NCI-H2029 treated with DMSO at 0.1 percent for 48 hours (cell line): ENCODE measurements at places on chromosomes 3 and 15.

DNA sequence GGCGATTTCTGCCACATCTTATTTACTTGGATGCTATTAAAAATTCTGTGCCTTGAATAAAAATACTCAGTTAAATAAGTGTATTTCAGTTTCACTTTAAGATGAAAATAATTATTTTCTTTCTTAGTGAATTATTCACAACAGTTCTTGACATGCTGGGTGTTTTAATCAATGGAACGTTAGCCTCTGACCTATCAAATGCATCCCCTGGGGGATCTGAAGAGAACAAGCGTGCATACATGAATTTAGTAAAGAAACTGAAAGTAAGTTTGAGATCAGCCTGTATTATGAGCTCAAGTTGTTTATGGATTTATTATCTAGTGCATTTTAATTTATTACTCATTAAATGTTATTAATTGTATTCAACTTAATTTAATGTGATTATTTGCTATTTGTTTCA is 597 bp downstream of the P2RY12 start:
- no peak for DNase-seq

DNA sequence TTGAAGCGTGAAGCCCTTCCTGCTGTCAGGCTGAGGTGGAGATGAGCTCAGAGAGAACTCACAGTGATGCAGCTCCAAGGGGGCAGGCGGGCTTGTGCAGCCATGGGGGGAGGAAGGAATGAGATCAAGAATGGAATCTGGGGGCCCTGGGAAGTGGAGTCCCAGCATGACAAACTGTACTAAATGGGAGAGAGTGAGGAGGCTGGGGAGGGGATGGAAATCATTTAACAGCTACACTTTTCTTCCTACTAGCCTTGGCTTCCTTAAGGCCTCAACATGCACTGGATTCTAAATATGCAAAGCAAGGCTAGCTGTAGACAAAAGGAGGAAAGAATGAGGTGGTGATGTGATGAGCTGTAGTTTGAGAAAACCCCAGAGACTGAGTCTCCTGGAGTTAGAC is 133.9 kb downstream of the EEFSEC start:
- no peak for DNase-seq

- DNase-seq = no peak
Measured at GRCh38 chr3:107813026-107813425, 277.8 kb downstream of the CD47 start.

GRCh38 chr15:61155741-61156700 is 73.1 kb downstream of the RORA start:
- DNase-seq = no peak
